Activated T-helper 2 cell treated with anti-CD3 and anti-CD28 coated beads, Interferon-gamma antibody, Interleukin-2, Interleukin-4, amounts not matched to agents 10 μg/mL and 5 μg/mL and 100 μg/mL, durations not matched to agents 14 hours and 24 hours and 36 hours (primary cell): ENCODE measurements at places on chromosomes 13 and 19.

DNA sequence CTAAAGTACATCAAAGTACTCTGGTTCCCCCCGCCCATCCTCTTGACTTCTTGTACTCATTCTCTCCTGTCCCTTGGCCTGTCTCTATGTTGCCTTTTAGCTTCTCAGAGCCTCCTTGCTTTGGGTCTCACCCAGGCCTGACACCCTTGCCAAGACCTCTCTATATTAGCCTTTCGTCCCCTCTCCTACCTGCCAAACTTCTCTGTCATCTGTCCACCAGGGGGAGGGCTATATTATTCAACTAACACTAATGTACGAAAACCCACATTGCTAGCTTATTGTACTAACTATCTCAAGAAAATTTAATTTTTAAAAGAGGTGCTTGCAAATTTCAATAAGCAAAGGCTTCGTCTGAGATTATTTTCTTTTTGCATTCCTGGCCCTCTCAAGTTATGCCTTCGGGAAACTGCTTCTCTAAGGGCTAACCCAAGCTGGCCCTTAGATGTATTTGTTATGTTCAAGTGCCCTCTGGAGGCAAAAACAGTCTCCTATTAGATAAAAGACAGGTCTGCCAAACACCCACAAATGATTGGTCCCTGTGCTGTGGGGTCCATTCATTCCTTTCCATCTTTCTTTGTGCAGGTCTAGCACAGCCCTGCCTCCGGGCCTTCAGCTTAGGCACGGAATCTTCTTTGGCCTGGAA, 6.3 kb upstream of the MRPS31 start:
- DNase-seq, result peak; percentile 36

DNA sequence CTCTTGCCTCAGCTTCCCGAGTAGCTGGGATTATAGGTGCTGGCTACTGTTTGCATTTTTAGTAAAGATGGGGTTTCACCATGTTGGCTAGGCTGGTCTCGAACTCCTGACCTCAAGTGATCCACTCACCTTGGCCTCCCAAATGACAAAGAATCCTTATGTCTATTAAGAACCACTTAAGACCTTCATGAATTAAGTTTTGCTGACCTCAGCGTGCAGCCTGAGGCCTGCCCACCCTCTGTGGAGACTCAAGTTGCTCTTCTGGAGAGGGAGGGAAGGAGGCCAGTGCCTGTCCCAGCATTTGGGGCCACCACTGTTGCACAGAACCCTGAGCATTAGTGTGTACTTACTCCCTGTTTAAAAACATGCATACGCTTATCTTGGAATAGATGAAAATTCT, 313.3 kb downstream of the FGF9 start:
- DNase-seq, result no peak

- peak; percentile 49 for DNase-seq
Observed at GRCh38 chr19:7870571-7871436, 3.4 kb downstream of the PRR36 start.

- no peak for DNase-seq
Observed at GRCh38 chr19:389935-390289, 19.0 kb downstream of the C2CD4C start.

DNA sequence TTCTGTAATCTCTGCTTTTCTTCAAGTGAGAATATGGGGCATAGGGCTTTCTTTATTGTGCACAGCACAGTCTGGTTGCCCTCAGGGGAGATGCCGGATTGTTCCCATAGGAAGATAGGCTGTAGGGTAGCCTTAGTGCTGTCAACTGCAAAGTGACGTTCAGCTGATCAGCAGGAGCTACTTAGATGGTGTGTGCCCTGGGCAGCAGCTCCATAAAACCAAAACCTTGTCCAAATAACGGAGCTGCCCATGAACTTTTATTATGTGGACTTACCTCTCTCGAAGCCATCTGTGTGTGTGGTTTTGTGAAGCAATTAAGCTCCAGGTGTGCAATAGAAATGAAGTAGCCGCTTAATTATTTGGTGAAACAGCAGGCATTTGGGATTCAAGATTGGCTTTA, 120.0 kb upstream of the RNF113B start:
- DNase-seq, result no peak

GRCh38 chr19:20470345-20471135, 95.0 kb downstream of the ZNF737 start:
- no peak for DNase-seq

DNA sequence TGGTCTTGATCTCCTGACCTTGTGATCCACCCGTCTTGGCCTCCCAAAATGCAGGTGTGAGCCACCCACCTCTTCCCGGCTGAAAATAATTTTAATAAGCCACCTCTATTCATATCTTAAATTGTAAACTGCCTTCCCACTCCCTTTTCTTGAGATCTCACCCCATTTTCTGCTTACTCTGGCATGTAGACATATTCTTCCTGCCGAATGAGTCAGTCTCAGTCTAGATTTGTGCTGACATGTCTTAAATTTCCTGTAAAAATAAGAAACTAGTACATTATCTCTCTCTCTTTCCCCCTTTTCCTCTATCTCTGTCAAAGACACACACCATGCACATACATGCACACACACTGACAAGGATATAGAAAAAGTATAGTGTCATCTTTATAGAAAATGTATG, 60.9 kb downstream of the THSD1 start:
- DNase-seq, result no peak
